Psoas muscle (tissue), 8 donors: ENCODE measurements at places on chromosomes 6 and 20. TPM values are rescaled to one million over a fixed set of nuclear protein-coding genes. Genes with fewer than 3 reads are reported as not detected.

DNA sequence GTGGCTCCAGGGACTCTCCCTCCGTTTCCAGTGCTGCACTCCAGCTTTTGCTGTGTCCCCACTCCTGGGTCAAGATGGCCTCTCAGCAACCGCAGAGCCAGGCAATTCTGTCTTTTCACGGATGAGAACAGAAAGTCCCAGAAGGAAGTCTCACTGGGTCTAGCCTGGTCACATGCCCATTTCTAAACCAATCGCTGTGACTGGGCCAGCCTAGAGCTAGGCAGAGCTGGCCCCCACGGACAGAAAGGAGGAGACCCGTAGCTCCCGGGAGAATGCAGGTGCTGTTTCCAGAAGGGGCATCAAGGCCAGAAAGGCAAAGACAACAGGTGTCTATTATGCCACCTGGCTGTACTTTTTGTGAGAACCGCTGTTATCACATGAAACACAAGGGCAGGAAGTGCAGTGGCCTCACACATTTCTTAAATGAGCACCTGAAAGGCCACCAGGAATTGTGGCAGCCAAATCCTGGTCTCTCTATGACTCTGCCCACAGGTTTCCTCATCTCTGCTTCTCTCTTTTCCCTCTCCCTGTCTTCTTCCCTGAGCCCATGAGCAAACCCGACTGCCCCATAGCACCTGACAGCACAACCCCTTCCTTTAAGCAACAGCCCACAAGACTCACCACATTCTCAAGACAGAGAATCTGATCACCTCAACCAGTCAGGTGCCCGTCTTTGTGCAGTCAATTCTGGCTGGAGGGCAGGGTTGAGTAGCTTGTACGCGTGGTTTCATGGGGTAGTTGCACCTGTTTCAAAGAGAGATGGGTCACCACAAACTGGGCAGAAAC lies 37.1 kb upstream of the B4GALT5 start:
- DNase-seq = peak; percentile 60

- peak; percentile 49 for DNase-seq
These were observed at the start of gene TCP11 for GRCh38 chr6:35141007-35141655. Gene TCP11 (minus strand): TSS chr6:35141339. CDS start chr6:35140870, 469 bp downstream.

The RNF144B gene
- total RNA-seq = 86.8 TPM

DNA sequence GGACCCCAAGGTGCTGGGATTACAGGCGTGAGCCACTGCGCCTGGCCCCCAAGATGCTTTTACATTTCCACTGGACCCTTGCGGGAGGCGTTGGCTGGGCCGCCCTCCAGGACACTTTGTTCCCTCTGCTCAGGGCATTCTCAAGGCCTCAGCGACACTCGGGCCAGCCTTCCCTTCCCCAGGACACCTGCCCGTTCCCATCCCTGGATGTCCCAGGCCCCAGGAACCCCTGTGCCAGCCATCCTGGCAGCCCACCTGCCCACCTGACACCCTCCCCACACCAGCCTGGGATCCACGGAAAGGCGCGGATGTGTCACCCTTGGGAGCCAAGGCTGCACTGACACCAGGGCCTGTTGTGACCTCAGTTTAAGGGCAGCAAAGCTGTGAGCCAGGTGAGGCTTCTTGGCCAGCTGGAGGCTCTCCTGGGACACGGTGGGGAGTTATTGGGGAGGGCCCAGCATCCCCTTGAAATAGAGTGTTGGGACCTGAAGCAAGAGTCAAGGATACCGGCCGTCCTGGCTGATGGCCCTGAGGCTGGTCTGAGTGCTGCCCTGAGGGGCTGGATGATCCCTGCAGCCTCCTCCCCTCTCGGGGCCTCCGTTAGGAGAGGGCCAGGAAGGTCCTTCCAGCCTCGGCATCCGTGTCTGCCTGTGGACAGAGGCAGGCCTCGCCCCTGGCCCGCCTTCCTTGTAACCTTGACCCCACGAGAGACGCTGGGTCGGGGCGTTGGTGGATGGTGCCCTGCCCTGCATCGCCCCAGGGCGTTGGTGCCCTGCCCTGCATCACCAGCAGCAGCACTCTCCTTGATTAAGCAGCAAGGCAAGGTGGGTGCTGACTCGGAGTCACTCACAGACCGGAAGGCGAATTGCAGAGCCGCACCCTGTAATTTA lies 84.2 kb upstream of the BHLHE23 start:
- DNase-seq = no peak

DNA sequence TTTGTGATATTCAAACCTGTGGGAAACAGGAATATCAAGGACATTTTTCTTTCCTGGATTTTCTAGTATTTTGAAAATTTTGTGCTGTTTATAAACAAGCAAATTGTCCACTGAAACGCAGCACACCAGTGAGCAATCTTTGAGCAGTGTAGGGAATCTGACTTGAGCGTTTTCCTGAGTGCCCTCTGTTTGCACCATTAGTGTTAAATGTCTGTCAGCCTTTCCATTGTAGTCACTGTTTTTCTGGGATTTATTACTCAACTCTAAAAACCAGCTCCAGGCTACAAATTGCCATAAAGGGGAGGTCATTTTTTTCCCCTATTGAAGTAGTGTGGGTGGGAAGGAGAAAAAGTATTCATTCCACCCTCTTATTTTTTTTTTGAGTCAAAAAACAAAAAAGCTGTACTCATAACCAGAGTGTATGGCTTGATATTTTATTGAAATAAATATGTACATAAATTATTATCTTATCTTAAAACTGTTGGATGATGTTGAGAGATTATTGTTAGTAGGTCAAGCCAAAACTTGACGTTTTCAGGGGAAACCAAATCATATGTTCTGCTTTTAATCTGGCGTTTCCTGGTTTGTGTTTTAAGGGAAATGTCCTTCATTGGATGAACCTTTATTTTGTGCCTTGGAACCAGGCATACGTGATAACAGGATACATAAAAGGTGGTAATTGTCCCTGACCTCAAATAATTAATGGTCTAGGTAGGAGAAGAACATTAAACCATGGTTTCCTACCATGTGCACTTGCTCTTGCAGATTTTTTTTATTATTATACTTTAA lies 51.8 kb downstream of the TSHZ2 start:
- DNase-seq = no peak

- no peak for DNase-seq
These were observed 56.4 kb upstream of the MTRF1L start for GRCh38 chr6:153058909-153059308.

DNA sequence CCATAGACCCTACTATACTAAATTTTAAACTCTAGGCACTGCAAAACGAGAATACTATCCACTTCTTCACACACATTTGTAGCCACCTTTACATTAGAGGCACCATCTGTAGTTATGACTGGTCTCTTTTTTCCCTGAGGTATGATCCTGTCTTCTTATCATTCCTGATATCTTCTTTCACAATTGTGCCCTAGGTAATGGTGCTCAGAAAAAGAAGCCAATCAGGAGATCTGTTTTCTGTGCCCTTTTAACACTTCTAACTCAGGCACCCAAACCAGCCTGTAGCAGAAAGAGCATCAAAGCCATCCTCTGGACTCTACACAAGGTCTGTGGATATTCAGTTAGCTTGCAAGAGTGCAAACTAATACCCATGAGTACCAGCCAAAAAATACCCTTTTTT lies 149.7 kb upstream of the SGK1 start:
- no peak for DNase-seq

The TREM2 gene
- total RNA-seq = not detected
